Epithelial cell of esophagus (primary cell): ENCODE measurements at places on chromosomes 11 and 22.

GRCh38 chr11:70608568-70609470 is 210.5 kb downstream of the CTTN start:
- DNase-seq: no peak

DNA sequence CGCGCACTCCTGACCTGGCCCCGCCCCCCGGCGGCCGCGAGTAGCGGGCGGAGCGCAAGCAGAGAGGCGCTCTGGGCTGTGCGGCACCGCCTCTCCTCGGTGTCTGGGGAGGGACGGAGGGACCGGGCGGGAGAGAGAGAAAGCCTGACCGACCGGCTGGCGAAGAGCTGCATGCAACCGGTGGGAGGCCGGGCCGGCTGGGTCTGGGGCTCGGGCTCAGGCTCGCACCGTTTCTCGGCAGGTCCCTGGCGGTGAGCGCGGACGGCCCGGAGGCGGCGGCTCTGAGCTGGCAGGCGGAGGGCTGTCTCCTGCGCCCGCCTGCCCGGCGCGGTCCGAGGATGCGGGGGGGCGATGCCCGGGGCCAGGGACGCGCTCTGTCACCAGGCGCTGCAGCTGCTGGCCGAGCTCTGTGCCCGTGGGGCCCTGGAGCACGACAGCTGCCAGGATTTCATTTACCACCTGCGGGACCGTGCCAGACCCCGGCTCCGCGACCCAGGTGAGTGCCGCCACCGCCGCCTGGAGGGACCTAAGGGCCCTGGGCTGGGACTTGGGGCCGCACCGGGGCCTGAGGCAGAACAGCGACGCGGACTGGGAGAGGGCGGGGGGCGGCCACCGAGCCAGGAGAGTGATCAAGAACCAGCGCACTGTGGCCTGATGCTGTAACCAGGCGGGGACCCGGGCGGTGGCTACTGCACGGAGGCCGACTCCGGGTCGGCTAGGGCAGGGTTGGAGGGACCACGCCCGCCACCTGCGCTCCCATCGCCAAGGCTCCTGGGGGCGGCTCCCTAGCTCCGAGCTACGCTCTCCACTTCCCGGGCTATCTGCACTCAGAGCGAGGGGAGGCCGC is at the start of gene SYT9:
Gene SYT9, plus strand, starts transcription at position 69 of the 847 bp plus-strand sequence. Its CDS starts 283 bp downstream, at position 352.
- peak; percentile 54 for DNase-seq

DNA sequence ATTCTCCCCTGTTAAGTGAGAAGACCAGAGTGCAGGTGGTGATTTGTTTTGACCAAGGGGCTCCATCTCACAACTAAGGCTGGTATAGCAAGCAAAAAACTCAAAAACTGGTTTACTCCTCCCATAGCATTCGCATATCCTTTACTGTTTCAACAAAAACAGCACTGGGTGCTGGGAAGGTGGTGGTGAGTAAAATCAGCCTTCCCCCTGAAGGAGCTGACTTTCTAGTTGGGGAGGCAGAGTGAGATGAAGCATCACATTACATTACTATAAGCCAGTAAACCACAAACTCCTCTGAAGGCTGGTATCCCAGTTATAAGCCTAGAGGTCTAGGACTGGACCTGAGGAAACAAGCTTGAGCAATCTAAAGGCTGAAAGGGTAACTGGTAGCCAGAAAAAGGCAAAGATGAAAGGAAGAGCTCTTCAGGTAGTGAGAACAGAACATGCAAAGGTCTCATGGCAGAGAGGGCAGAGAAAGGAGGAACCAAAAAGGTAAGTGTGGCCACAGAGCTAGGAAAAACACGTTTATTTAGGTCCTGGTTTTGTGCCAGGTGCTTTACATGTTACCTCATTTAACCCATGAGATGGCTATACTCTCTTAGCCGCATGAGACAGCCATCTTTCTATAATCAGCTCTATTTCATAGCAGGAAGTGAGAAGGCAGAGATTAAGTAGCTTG is 22.3 kb downstream of the TMEM123 start:
- DNase-seq: peak; percentile 22

DNA sequence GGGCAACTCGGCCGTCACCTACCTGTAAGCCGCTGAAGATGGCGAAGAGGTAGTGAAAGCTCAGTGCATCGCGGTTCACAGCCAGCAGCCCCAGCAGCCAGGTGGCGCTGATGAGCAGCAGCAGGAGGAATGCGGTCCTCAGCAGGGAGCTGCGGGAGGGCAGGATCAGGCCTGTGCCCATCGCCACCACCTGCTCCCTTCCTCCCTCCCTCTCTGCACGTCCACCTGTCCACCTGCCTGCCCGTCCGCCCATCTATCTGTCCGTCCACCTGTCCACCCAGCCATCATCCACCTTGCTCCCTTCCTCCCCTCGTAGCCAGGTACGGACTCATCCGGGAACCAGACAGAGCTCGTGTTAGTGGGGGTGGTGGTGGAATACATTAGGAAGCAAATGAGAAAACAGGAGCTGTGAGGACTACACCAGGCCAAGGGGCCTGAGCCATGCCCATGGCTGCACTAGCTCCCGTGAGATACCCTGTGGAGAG is 32.2 kb downstream of the TRMU start:
- peak; percentile 73 for DNase-seq

DNA sequence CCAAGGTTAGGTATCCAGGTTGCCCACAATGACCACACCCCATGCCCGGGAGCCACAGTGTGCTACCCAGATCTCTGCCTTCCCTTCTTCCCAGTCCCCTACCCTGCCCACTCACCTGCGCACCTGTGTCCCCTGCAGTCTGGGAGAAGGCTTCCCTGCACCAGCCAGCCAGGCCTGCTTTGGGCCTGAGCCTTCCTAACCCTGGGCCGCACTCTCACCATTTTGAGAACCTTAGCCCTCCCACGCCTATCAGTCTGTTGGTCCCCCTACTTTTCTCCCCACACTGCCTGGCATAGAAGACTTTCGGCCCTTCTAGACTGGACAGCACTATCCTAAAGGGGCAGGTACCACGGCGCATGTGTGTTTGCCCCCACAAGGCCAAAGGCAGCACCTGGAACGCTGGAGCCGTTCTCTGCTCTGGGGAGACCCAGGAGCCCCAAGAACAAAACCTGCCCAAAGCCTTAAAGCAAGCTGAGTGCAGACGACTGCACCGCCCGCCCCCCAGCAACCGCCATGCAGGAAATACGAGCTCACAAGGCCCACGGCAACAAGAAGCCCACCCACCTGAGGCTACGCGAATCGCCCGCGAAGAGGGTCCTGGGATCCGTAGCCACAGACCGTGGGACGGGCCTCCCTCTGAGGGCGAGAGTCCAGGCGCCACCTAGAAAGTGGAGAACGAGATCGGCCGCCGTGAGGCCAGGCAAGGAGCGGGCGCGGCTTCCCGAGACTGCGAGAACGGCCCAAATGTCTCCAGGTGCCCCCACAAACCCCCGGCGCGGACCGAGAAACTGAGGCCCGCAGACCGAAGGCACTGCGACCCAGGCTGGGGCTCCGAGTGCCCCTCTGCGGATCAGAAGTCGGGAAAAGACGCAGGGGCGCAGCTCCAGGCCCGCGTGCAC is 546 bp downstream of the GNB1L start:
- no peak for DNase-seq

DNA sequence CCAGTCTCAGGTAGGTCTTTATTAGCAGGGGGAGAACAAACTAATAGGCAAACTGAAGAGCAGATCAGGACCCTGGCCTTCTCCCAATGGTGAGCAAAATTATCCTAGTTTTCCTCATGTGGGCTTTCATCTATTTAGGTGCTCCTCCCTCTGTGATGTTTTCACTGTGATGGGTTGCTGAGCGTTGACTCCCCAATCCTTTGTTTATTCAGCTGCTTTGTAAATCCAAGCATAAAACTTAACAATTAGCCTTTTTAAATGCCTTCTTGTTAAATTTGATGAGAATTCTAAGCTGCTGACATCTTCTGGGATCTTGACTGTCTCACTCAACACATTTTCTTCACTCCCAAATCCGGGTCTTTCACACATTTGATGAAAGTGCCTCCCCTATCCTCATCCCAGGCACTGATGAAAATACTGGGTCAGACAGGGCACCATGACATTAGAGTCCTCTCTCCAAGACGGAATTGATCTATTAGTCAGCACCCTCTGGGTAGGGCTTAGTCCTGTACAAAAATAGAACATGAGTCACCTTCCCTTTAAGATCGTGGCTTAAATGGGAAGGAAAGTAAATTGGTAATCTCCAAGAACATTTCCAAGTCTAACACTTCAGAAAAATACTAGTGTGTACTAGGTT is 199.3 kb upstream of the ISX start:
- DNase-seq: peak; percentile 22

DNA sequence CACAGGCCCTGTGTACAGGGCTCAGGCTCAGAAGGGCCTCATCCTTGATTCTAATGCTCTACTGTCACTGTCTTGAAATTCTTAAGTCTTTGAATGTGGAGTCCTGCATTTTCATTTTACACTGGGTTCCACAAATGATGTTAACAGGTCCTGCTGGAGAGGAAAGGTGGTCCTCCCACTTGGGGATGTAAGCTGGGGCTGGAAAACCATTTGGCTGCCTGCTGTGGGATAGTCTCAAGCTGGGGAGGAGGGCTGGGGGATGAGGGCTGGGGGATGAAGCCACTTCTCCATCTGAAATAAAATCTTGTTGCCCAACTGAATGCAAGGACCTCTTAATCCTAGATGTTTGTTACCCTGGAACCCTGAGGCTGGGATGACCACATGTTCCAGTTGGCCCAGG is 423.0 kb downstream of the TENM4 start:
- DNase-seq: no peak

DNA sequence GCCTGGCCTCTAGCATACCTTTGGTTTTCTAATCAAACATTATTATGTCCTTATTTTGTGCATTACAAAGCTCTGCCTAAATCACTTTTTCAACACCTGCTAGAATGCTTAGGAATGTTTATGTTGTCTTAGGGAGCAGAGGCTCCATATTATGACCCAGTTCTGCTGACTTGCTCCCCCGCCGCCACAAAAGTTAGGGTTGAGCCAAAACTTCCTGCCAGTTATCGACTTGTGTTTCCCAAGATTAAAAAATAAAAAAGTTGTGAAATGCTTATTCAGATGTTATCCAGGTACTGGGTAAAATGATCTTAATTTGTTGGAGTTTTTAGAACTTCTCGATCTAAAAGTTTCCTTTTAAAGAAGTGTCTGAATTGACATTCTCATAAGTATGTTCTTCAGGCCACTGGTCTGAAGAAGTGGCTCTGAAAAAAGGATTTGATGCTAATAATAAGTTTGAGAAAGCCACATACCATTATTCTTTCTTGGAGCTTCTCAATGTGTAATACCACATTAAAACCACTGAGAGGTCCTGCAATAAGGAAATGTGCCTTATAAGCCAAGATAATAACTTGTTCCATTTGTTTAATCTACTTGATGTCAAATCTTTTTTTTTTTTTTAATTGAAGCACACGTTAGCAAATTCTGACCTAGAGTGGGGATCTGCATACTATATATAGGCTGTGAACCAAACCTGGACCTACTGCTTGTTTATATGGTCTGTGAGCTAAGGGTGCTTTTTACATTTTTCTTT is 2.2 kb downstream of the RNF185 start:
- no peak for DNase-seq

- peak; percentile 19 for DNase-seq
These were observed at the start of gene NOX4 for GRCh38 chr11:89490981-89491690. NOX4 (minus strand) TSS chr11:89491375; CDS start chr11:89491246, 129 bp downstream.

- peak; percentile 12 for DNase-seq
These were observed 16.2 kb downstream of the DYNC2H1 start for GRCh38 chr11:103125462-103125861.

- DNase-seq: no peak
These were observed 63.2 kb downstream of the OTOG start for GRCh38 chr11:17610085-17610894.

DNA sequence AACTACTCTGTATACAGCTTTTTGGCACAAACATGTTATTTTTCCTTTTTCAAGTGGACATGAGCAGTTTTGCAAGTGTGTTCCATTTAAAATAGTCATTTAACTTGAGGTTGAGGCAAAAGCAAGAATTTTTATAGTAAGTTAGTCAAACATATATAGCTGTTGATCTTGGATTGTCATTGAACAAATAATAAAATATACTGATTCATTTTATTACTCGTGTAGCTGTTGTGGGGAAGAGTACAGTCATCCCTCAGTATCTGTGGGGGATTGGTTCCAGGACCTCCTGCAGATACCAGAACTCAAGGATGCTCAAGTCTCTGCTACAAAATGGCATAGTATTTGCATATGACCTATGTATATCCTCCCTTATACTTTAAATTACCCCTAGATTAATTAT is 45.3 kb downstream of the EXT2 start:
- DNase-seq: no peak

GRCh38 chr11:94049351-94049750 is 28.2 kb downstream of the HEPHL1 start:
- peak; percentile 22 for DNase-seq

- no peak for DNase-seq
These were observed 26.9 kb downstream of the CD82 start for GRCh38 chr11:44592125-44592940.

- DNase-seq: no peak
These were observed 16.5 kb downstream of the PRPF19 start for GRCh38 chr11:60889869-60890311.
